ENCODE measurements at places on chromosomes 6 and 20.

- peak; percentile 48 for DNase-seq
These were observed 130.6 kb upstream of the INSM1 start for GRCh38 chr20:20237093-20237959.

DNA sequence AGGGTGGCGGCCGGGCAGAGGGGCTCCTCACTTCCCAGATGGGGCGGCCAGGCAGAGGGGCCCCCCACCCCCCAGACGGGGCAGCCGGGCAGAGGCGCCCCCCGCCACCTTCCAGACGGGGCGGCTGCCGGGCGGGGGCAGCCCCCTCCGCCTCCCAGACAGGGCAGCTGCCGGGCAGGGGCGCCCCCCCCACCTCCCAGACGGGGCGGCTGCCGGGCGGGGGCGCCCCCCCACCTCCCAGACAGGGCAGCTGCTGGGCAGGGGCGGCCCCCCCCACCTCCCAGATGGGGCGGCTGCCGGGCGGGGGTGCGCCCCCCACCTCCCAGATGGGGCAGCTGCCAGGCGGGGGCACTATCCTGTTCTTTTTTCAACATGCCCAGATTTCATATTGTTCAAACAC lies 78.2 kb upstream of the DST start:
- no peak for DNase-seq

DNA sequence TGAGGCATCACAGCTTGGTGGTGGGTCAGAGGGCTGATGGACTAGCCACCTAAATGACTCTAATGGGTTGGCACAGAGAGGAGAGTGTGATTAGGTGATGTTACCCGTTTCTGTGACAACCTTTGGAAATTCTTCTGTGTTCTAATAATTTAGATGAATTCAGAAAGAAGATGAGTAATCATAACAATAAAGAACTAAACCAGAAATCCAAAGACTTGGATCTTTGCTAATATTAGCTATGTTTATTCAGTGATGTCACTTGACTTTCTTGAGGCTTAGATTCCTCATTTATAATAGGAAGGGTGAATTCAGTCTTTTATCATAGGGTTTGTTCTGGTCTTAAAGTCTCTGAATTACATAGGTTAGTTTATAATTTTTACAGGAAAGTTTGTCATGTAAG lies 19.9 kb downstream of the CRYBG1 start:
- no peak for DNase-seq

DNA sequence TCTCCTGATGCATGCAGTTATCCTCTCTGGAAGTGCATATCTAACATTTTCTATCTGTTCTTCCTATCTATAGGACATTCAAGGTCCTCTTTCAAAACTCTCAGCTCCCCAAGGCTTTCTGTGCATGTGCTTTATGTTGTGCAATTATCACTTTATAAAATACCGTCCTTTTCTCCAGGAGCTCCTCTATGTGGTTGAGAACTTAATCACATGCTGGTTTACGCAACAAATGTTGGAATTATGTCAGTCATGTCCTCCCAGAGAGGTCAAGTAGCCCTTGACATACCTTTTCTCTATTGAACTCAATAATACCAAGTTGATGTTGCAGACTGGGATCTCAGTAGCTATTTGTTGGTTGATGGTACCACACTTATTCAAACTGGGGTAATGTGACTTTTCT lies 388.4 kb downstream of the BTBD3 start:
- no peak for DNase-seq

DNA sequence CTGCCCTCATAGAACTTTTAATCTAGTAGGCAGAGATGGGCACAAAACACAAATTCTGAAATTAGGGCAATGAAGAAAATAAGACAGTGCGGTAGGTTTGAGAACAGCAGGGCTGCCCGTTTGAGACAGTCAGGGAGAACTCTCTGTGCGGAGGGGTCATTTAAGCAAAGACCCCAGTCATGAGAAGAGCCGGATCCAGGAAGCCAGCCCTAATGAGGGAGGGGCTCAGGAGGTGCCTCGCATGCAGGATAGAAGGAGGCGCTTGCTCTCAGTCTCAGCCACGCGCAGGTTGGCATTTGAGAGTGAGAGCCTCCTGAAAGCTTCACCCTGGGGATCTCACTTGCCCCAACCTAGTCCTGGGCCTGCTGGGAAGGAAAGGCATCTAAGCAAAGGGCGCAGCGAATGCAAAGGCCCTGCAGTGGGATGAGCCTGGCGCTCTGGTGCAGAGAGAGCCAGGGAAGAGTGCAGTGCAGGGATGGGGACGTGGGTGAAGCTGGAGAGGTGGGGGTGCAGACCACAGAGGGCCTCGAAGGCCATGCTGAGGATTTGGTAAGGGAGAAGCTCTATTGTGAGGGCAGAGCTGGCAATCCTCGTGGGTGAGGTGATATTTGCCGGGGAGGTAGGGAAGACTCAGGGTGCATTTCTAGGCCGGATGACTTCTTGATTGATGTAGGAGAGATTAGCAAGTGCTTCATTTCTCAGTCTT lies 130.0 kb upstream of the PTPN1 start:
- no peak for DNase-seq

DNA sequence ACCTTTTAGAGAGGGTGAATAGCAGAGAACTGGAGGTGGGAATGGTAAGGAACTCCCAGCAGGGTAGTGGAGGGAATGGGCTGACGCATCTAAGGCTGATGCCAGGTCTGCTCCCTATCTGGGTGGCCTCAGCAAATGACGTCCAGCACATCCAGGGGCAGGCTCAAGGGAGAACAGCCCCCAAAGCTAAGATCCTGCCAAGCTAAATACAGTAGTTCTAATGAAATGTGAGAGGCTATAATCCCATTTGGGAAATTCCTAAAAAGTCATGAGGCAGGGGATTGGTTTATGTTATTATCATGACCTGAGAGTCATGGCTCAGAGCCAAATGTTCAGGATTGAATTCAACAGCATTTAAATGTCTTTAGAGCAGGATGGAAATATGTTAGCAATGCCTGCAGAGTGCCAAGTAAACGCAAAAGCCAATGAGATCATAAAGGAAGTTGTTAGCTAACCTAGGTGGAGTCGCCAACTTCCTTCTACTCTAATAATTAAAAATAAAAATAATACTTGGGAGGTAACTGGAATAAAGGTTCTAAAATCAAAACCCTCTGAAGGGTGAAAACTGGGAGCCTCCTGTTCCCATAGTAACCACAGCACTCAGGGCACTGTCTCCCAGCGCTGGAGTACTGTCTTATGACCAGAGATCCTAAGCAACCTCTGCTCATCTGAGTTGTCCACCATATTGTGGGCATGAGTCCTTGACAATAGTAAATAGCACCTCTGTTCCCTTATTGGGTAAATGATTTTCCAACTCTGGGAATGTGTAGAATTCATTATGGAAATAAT lies 34.8 kb downstream of the IYD start:
- DNase-seq = no peak

DNA sequence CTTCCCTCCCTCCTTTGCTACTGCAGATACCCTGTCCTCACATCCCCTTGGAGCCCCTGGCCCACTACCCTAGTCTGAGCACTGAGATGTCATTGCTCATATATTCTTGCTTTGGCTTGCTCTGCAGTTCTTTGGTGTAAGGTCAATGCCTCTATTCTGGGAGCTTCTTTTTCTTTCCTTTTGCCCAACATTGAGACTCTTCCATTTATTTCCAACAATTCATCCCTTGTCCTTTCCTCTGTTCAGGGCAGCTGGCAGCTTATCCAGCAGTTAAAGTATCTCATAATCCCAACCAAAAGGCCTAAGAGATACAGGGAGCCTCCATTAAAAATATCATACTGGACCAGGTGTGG lies 23.6 kb downstream of the L3MBTL1 start:
- DNase-seq = no peak

DNA sequence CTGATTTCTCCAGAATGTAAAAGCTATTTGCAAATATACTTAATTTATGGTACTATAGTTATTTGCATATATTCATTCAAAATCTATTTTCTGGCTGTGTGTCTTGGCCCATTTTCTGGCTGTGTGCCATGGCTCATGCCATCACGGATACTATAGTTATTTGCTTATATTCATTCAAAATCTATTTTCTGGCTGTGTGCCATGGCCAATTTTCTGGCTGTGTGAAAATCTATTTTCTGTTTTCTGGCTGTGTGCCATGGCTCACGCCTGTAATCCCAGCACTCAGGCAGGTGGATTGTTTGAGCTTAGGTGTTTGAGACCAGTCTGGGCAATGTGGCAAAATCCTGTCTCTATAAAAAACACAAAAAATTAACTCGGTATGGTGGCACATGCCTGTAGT lies 28.9 kb upstream of the RIPK1 start:
- no peak for DNase-seq

GRCh38 chr6:156260815-156261214 lies 516.4 kb upstream of the ARID1B start:
- DNase-seq = no peak

GRCh38 chr6:9766240-9766915 lies 648.5 kb downstream of the TFAP2A start:
- DNase-seq = no peak

DNA sequence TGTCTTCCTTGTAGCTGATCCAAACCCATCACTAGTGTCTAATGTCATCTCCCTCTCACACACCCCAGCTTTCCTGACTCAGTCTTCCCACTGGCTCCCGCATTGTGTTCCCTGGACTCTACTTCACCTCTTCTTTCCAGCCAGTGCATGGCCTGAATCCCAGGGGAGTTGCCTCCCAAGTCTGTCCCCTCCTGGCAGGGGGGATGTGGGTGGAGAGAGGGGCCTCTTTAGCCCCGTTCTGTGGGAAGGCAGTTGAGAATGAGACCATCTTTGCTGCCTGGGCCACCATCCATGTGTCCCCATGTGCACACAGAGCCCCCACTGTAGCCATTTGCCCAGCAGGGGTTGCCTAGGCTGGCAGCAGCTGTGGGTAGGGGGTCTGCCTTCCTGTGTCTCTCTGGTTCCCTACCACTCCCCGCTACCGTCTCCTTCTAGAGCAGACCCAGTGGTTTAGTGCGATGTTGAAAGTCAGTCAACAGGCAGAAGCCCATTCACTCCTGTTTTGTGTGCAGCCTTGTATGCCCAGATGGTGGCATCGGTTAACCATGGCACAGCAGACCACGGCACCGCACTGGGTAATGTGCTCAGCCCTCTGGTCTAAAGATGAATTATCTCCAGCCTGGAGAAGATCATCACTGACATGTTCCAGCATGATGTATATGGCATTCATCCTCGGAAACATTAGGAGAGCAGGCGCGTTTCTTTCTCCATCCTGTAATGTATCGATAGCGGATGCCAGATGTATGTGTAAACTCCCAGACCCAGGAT lies 178.8 kb upstream of the SNX9 start:
- no peak for DNase-seq

- DNase-seq = peak; percentile 4
These were observed 585.7 kb downstream of the TENT5A start for GRCh38 chr6:81166770-81167169.

- no peak for DNase-seq
These were observed 112.2 kb downstream of the SESN1 start for GRCh38 chr6:108982154-108983113.

- DNase-seq = no peak
These were observed 88.3 kb downstream of the CEBPB start for GRCh38 chr20:50278684-50279531.

DNA sequence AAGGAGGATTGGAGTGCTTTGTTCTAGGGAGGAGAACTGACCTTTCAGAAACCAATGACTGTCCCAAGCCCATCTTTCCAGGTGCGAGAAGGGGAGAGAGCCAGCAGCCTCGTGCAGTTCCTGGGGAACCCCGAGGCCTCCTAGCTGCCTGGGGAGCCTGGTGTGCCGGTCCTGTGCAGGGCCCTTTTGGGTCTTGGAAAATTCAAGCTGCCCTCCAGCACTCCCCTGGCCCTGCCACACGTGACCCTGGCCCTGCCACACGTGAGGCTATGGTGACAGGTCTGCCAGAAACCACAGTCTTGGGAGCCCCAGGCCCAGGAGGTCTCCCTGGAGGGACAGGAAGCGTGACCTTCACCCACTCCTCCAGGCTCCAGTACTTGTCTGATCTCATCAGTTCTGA lies 15.7 kb downstream of the IP6K3 start:
- DNase-seq = no peak

DNA sequence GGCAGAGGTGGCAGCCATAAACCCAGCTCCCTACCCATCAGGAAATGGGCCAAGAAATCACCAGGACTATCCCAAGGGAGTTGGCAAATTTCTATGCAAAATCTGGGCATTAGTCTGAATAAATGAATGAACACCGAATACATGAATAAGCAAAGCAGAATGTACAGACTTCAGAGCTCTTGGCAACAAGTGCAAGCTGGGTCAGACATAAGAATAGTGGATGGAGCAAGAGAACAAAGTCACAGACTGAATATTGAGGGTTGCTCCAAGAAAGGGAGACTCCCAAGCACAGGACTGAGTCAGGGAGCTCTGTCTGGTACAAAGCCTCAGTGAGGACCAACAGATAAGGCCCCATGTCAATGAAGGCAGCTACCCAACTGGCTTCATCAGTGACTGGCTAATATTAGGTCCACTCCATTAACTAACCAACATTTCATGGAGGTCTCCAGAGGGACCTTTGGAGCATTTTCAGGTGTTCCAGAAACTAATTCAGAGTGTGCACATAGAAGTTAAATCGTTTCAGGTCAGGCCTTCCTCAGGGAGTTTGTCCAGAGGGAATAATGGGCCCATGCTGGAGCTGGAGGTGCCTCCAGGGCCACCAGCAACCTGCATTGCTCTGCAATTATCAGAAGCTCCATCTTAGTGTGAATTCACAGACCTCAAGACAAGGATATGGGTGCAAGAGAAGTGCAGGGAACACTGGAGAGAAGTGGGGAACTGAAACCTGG lies 191.5 kb upstream of the RALGAPA2 start:
- DNase-seq = no peak

DNA sequence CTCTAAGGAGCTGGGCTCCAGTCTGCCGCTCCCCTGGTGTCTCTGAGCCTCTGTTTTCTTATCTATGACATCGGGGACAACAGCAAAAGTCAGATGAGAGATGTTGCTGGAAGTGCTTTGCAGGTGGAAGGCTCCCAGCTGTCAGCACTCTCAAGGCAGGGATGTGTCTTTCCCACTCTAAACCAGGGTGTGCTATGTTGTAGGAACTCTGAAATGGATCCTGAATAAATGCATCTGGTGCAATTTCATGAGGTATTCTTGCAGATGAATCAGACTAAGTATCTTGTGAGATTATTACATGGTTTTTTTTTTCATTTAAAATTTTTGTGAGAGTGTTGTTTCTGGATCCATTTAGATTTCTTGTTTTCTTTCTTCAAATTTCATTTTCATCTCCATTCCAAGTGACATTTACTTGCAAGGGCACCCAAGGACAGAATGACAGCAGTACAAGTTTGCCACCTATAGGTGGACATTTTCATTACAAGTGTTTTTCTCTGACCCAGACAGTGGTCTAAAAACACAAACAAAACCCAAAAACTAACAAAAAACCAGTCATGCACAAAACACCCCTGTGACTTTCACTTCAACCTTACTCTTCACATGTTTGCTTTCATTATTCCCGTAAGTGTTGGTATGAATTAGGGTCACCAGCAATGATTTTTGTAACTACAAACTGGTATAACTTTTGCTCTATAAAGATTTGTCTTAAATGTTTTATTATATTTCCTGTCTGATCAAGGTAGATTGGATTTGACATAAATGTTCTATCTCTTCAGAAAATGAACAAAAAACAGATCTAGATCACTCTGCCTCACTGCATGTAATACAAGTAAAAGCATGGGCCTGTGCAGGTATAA lies 14.7 kb upstream of the SIM1 start:
- peak; percentile 64 for DNase-seq
